ENCODE measurements at places on chromosomes 12 and 14.

DNA sequence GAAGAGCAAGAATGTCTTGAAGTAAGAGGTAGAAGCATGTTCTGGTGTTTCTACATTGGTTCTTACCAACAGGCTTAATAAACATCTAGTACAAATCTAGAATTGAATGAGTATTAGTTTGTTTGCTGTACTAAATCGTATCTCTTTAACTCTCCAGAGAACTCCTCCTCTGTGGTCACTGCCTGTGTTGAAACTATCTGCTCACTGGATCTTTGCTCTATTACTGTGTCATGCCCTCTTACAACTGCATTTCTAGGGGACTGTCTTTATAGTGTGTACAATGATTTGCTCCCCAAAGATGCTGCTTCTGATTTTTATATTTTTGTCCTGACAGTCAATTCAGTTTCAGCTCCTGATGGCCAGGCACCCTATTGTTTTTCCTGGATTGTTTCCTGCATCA is 50.1 kb upstream of the E2F7 start:
- DNase-seq: no peak

DNA sequence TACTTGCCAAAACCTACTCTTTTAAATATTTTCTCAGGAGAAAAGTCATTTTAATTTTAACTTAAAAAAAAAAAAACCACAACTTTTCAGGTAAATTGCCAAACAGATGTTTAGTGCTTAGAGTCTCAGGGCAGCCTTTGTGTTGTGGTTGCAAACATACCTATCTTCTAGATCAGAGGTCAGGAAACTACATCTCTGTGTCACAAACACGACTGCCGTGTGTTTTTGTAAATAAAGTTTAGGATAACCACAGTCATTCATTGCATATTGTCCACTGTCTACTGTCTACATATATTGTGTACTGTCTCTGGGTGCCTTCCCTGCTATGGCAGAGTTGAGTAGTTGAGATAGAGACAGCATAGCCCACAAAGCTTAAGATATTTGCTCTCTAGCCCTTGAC is 48.9 kb downstream of the DYRK2 start:
- no peak for DNase-seq

DNA sequence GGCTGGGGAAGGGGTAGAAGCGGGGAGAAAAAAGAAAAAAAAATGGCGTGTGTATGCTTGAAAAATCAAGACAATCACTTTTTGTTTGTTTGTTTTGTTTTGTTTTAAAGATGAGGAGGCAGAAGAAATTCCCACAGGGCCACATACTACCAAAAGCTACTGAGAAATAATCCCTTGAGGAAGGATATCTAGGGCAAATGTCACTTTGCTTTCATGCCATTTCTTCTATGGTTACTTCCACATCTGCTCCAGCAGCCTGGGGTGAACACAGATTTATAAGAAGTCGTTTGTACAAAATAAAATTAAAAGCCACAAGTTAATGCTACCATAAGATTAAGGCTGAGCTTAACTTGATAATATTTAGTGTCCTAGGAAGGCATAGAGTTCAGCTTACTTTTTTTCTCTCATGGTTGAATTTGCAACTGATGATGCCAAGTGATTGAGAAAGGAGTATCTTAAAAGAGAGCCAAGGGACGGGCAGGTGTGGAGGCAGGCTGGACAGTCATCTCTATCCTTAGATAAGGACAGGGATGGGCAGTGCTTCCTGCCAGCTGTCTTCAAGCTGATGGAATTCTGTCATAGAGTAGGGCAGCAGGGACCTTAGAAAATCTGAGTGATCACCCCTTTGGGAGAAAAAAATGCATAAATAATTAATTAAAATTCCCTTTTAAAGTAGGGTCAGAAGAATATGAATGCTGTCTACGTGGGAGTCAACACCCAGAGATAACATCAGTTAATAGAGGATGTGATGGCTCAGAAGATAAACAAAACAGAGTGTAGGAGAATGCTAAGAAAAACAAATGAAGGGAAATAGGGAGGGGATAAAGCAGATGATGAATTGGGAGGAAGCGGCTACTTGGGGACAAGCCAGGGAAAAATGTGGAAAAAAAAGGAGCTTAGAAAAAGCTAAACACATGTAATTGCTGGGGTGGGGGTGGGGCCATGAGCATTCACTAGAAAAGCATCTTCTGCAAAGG is 57.1 kb downstream of the DYRK2 start:
- DNase-seq: no peak

GRCh38 chr14:97061198-97061597 is 264.0 kb downstream of the VRK1 start:
- no peak for DNase-seq
